ENCODE measurements at places on chromosomes 13 and 19. TPM values are rescaled to one million over a fixed set of nuclear protein-coding genes. Genes with fewer than 3 reads are reported as not detected.
A peak's percentile ranks its signal among the peaks of the same experiment; 100 is the strongest.

The KIR3DL2 gene
- not detected for total RNA-seq

The METTL21C gene
- not detected for total RNA-seq

DNA sequence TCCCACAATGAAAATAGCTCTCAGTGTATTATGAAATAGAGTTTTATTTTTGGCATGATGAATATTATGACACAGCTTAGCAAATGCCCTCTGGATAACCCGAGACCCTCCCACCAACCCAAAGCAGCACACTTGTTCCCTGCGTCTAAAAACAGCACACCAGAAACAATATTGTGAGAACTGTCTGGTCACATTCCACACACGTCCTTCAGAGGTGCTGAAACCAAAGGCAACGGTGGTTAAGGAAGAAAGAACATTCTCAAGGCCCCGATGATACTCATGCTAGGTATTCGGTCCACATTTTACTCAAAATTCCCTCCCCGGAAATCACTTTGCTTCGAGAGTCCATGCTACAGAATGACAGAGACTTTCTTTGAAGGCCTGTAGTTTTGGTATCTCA is 156.7 kb downstream of the SLC7A1 start:
- H3K4me1 ChIP-seq: peaks cover 23% of the 10 kb centered on the region
- H3K27me3 ChIP-seq: no peaks in the 10 kb centered on the region
- no peak overlapping the region for H3K27ac ChIP-seq
- DNase-seq: peak; percentile 50

DNA sequence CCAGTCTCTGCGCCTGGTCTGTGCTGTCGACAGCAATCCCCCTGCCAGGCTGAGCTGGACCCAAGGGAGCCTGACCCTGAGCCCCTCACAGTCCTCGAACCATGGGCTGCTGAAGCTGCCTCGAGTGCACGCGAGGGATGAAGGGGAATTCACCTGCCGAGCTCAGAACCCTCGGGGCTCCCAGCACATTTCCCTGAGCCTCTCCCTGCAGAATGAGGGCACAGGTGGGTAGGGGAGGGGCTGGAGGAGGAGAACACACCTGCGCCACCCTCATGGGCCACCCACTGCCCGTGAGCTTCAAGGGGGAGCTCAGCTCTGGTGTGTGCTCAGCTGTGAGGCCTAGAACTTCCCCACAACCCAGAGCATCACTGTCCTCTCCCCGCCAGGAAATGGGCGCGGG is 38.6 kb upstream of the CD33 start:
- no peaks in the 10 kb centered on the region for H3K27me3 ChIP-seq
- no peak for DNase-seq
- H3K4me3 ChIP-seq: no peak overlapping the region
- no peaks in the 10 kb centered on the region for H3K36me3 ChIP-seq

DNA sequence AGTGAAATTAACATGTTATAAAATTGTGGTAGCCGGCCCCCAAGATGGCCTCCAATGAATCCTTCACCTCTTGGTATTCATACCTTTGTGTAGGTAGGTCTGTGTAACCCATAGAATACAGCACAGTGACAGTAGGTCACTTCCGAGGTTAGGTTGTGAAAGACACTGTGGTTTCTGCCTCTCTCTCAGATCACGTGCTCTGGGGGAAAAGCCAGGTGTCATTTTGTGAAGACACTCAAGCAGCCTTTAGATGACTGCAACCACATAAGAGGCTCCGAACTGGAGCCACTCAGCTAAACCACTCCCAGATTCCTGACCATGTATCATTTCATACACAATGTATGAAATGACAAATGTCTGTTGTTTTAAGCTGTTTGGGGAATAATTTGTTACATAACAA is 9.8 kb upstream of the USPL1 start:
- peaks cover 2% of the 10 kb centered on the region for H3K4me1 ChIP-seq
- no peak overlapping the region for H3K4me3 ChIP-seq
- no peak for DNase-seq
- no peak overlapping the region for H3K27ac ChIP-seq
- no peaks in the 10 kb centered on the region for H3K36me3 ChIP-seq

GRCh38 chr13:46665633-46666482 is 112.9 kb downstream of the LRCH1 start:
- H3K27me3 ChIP-seq: no peaks in the 10 kb centered on the region
- peaks cover 9% of the 10 kb centered on the region for H3K4me1 ChIP-seq
- H3K27ac ChIP-seq: no peak overlapping the region
- no peaks in the 10 kb centered on the region for H3K36me3 ChIP-seq
- no peak overlapping the region for H3K4me3 ChIP-seq

Data from ovary (tissue), 10 donors.